NB4 (cell line): ENCODE measurements at places on chromosomes 3 and 15.
A peak's percentile ranks its signal among the peaks of the same experiment; 100 is the strongest.

DNA sequence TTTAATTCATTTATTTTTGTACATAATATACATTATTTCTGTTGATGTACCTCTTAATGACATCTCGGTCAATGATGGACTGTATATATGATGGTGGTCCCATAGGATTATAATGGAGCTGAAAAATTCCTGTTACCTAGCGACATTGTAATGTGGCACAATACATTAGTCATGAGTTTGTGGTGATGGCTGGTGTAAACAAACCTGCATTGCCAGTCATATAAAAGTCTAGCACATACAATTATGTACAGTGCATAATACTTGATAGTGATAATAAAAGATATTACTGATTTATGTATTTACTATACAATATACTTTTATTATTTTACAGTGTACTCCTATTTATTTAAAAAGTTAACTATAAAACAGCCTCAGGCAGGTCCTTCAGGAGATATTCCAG, 15.1 kb downstream of the TTC14 start:
- no peak for DNase-seq

DNA sequence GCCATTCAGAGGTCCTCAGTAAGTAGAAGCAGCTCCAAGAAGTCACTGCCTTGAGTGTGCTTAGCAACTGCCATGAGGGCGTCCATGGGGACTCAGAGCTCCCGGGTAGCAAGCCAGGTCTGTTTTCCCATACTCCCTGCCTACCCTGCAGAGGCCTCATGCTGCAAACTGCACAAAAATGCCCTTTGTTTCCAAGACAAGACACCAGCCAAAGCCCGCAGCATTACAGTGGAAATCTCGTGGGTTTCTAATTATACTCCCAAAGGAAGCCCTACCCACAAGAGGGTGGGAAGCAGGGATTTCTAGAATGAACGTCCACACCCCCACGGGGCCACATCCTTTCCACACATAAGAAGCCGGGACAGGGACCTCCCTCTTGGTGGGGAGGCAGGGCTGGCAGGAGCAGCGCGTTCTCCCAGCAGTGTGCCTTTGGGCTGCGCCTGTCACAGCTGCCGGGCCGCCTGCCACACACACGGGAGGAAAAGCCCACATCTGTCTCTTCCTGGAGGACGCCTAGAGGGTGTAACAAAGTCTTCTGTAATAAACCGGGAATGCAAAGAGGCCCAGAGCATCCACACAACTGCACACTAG, 31.1 kb downstream of the FAM174B start:
- DNase-seq = no peak

- peak; percentile 72 for DNase-seq
Observed at GRCh38 chr3:31250116-31250777, 282.5 kb upstream of the STT3B start.

DNA sequence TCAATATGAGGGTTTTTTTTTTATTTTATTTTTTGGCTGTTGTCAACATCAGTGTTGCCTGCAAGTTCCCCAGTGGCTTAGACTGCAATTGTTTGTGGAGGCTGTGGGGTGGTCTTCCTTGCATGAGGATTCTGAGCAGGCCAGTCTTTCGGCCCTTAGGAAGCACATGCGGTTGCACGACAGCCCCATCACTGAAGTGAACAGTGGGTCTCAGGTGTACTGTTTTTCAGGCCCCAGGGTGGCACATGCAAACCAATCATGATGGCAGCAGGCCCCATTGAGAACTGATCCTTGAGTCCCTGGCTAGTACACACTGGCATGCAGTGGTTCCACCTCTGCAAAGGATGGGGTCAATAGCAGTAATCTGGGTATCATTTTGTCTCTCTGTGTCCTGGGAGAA, 768.7 kb downstream of the EPHA3 start:
- no peak for DNase-seq

DNA sequence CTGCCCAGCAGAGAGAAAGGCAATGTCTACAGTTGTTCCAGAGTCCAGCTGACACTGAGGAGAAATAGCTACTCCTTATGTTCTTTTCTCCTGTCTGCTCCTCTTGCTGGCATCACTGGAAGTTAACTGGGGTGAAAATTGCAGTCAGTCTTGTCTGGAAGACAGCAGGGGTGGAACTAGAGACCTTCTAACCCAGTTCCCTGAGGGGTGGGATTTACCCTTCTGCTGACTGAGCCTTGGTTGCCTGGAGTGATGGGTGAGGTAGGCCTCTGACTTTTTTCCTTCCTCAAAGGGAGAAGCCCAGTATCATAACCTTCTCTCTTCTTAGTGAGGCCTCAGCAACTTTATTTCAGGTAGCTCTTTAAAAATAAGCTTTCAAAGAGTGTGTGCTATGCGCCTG, 16.2 kb downstream of the ZNF609 start:
- no peak for DNase-seq

DNA sequence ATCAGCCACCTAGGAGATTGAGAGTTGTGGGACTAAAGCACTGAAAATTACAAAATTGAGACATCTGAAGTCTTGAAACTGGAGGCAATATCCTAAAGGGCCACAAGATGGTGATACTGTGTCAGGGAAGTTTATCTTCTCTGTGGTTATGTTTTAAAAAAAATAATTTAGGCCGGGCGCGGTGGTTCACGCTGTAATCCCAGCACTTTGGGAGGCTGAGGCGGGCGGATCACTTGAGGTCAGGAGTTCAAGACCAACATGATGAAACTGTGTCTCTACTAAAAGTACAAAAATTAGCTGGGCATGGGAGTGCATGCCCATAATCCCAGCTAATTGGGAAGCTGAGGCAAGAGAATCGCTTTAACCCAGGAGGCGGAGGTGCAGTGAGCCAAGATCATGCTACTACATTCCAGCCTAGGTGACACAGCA, 17.9 kb upstream of the NIT2 start:
- peak; percentile 69 for DNase-seq

- DNase-seq = peak; percentile 46
Observed at GRCh38 chr15:64842096-64842939, 603 bp downstream of the PLEKHO2 start.

GRCh38 chr3:118766306-118766669, 268.4 kb downstream of the IGSF11 start:
- no peak for DNase-seq

DNA sequence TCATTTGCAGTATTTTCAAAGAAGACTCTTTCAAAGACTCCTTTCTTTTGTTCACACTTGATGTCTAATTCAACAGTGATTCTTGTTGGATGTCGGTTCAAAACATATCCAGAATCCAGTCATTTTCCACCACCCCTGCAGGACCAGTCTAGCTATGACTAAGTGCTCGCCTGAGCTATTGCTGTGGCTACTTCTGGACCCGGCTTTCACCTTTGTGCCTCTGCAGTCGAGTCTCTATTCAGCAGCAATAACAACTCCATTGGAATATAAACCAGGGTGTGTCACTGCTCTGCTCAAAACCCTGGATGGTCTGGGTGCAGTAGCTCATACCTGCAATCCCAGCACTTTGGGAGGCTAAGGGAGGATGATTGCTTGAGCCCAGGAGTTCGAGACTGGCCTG, 55.0 kb downstream of the PRICKLE2 start:
- no peak for DNase-seq

- DNase-seq = no peak
Observed at GRCh38 chr3:56467801-56468183, 475 bp downstream of the ERC2 start.

GRCh38 chr15:51600114-51600513, 22.5 kb downstream of the DMXL2 start:
- DNase-seq = peak; percentile 59

- peak; percentile 92 for DNase-seq
Observed at GRCh38 chr15:81311752-81312464, 12.0 kb downstream of the STARD5 start.

- DNase-seq = no peak
Observed at GRCh38 chr3:16254916-16255315, 9.8 kb downstream of the DPH3 start.

GRCh38 chr15:65208647-65209046, 2.6 kb downstream of the CILP start:
- DNase-seq = no peak

- no peak for DNase-seq
Observed at GRCh38 chr3:23219117-23219516, 16.0 kb downstream of the UBE2E2 start.

GRCh38 chr3:56810577-56811545, 9.1 kb upstream of the ARHGEF3 start:
- DNase-seq = no peak

DNA sequence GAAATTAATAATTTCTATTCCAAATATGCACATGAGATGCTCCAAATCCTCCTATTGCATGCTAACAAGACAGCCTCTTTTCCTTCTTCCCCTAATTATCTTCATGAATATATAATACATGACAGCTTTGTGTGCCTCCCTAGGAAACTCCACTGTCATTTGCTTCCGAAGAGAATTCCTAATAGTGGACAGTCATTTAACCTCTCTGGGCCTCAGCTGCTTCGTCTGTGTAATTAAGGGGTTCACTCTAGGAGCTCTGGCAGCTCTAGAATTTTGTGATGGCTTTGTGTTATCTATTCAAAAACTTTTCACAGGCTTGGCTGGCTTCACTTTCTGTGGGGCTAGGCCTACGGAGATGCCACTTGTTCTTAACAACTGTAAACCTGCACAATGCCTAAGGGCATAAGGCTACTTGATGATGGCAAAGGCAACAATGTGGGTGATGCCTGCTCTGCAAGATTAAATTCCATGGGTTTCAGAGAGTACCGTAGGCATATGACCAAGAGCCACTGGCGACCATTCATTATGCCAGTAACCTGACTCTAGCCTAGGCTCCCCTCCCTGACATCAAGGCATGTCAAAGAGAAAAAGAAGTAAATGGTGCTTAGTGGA, 333.8 kb upstream of the UMPS start:
- no peak for DNase-seq

DNA sequence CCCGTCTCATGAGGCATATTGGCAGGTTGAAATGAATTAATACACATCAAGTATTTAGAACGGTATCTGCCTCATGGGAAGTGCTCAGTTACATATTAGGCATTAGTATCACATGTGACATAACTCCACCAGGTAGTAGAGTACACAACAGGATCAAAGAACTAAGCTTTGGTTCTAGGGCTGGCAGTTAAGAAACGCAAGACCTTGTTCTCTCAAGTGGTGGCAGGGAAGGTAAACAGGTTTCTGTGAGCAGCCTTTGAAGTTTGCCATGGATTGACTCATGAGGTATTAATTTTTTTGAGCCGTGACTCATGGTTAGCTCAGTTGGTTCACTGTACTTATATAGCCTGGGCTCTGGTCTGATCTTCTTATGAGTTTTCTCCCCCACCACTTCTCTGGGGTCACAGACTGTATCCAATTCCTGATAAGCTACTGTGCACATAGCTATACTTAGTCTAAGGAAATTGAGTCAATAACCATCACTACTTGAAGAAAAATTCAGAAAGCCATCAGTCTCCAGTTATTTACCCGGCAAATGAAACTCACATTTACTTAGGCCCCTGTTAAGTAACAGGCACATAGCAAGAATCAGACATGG, 155.6 kb upstream of the STT3B start:
- peak; percentile 9 for DNase-seq

- peak; percentile 52 for DNase-seq
Observed at GRCh38 chr15:99324082-99324620, 72.9 kb downstream of the LRRC28 start.

GRCh38 chr15:49427372-49427771, 4.3 kb downstream of the FGF7 start:
- no peak for DNase-seq

DNA sequence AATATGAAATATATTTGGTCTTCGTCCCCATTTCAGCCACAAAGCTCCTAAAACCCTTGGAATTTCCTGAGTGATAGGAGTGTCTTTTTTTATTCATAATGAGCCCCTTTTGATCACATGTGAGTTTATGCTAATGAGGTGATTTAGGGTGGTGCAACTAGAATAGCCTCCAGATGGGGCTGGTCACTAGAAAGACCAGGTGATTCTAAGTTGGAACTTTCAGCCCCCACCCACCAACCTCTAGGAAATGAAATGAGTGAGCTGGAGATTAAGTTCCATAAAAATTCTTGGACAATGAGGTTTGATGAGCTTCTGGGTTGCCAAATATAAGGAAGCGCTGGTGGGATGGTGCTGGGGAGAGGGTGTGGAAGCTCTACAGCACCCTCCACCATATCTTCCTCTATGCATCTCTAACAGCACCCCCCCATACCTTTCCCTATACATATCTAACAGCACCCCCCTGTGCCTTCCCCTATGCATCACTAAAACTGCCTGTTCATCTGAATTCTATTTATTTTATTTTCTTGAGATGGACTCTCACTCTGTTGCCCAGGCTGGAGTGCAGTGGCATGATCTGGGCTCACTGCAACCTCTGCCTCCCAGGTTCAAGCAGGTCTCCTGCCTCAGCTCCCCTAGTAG, 2.1 kb upstream of the SMCO1 start:
- DNase-seq = no peak

- peak; percentile 39 for DNase-seq
Observed at GRCh38 chr3:11288021-11288491, 15.9 kb downstream of the ATG7 start.

DNA sequence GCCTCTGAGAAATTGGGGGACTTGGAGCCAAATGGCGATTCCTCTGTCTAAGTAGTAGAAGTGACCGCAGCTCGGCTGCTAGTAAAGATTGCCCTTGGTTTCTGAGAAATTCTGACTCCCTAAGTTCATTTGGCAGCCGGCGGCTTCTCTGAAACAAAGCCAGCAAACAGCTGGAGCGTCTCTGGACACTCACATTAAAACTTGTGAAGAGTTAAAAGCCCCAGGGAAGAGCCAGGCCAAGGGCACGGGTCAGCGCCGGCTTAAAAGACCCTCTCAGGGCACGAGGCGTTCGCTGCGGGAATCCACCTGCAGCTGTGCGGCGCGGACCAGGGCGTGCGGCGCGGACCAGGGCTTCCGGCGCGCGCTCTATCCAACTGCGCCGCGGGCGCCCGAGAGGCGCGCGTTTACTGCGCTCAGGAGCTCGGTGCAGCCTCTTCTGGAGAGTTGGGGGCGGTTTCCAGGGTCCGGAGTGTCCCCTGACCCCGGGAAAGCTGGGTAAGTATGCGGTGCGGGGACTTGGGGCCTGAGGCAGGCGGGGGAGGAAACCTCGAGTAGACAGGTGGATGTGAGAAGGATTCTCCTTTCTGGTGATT, at the start of gene COL6A5:
Gene COL6A5, plus strand, starts transcription at position 186 of the 593 bp plus-strand sequence. CDS start 27,967 bp downstream, outside the sequence.
- no peak for DNase-seq

- no peak for DNase-seq
Observed at GRCh38 chr3:148792516-148792915, 35.1 kb upstream of the CPB1 start.

DNA sequence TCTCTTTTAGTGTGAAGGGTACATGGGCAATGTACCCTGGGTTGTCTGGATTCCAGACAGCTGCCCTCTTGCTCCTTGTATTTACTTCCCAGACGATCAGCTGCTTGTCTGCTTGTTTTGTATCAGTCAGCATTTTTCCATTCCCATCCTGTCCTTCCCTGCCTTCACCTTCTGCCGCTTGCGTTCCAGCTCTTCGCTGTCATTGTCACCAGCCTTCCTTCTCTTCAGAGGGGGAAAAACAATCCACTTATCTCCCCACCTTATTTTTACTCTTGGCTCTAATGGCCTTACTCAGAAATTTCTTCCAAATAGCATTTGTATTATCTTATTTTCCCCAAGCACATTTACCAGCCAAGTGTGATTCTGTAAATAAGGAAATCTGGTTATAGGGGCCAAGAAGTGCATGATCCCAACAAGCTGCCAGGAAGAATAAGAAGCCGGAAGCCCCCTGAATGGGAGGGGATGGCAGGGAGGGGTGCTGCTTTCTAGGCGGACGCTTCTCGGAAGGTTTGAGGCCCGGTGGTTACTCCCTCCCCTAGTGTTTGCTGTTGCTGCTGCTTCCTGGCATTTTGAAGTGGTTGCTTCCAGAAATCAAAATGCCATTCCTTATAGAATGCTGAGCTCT, 497.6 kb downstream of the NTRK3 start:
- DNase-seq = no peak

- DNase-seq = no peak
Observed at GRCh38 chr15:67040277-67040676, 25.1 kb upstream of the SMAD3 start.
